ENCODE measurements at places on chromosomes 7 and 10. TPM values are rescaled to one million over a fixed set of nuclear protein-coding genes. Genes with fewer than 3 reads are reported as not detected.

TBL2 gene
- 26.5 TPM for total RNA-seq

PRPS1L1 gene
- total RNA-seq: not detected

NEBL gene
- 4.3 TPM for total RNA-seq

CTNNA3 gene
- total RNA-seq: 8.9 TPM

IFIT1 gene
- 17.9 TPM for total RNA-seq

STAM gene
- 28.6 TPM for total RNA-seq

PTF1A gene
- total RNA-seq: not detected

DNA sequence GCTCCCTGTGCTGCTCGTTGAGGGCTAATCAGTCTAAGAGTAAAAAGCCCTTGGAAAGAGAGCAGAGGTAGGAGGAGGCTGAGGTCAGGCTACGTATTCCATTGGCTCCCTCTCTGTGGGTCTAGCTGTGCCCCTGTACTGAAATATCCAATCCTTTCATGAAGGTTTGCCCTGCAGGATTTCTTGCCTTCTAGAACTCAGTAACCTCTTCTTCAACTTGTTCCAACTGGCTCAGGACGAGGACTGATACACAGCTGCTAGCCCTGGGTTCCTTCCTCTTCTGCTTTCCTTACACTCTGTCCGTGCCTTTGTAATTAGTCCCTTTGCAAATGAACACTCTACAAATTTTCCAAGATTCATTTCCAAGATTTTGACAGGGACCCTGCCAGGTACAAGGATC lies 560.5 kb downstream of the ACTR3B start:
- DNase-seq: no peak

DNA sequence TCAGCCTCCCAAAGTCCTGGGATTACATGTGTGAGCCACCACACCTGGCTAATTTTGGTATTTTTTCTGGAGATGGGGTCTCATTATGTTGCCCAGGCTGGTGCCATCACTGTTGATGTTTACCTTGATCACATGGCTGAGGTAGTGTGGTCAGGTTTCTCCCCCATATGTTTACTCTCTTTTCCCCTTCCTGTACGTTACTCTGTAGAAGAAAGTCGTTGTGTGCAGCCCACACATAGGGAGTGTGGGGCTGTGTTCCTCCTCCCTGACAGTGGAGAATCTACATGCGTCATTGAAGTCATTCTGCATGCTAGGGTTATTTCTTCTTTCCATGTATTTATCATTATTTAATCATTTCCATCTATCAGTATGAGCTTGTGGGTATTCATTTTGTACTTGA lies 16.3 kb upstream of the ORAI2 start:
- no peak for DNase-seq

GRCh38 chr7:78588393-78588792 lies 789.8 kb downstream of the PHTF2 start:
- no peak for DNase-seq

DNA sequence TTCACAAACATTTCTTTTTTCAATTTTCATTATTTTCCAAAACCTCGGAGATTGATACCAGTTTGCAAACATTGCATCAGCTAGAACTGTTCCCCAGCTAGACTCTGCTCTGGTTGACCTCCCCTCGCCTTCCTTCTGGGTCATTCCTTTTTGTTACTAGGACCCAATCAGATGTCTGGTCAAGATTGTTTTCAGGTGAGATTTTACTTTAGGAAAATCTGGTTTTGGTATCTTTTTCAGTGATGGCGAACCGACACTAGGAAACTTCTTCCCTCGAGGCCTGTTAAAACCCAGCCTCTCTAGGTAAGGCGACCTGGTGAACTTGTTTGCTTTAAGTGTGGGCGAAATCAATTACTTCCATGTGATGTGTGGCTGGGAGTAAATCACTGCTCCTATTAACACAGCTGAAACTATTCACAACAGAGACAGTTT lies 8.4 kb downstream of the PROSER2 start:
- no peak for DNase-seq

- DNase-seq: no peak
Measured at GRCh38 chr10:84837877-84838276, 509.5 kb downstream of the CCSER2 start.

- no peak for DNase-seq
Measured at GRCh38 chr7:10824154-10824553, 149.5 kb upstream of the PHF14 start.

- no peak for DNase-seq
Measured at GRCh38 chr7:27677912-27678612, 15.4 kb upstream of the HIBADH start.

- no peak for DNase-seq
Measured at GRCh38 chr10:122117475-122117874, 128.5 kb downstream of the TACC2 start.

- no peak for DNase-seq
Measured at GRCh38 chr7:6117533-6117932, 86.4 kb downstream of the ANKRD61 start.

DNA sequence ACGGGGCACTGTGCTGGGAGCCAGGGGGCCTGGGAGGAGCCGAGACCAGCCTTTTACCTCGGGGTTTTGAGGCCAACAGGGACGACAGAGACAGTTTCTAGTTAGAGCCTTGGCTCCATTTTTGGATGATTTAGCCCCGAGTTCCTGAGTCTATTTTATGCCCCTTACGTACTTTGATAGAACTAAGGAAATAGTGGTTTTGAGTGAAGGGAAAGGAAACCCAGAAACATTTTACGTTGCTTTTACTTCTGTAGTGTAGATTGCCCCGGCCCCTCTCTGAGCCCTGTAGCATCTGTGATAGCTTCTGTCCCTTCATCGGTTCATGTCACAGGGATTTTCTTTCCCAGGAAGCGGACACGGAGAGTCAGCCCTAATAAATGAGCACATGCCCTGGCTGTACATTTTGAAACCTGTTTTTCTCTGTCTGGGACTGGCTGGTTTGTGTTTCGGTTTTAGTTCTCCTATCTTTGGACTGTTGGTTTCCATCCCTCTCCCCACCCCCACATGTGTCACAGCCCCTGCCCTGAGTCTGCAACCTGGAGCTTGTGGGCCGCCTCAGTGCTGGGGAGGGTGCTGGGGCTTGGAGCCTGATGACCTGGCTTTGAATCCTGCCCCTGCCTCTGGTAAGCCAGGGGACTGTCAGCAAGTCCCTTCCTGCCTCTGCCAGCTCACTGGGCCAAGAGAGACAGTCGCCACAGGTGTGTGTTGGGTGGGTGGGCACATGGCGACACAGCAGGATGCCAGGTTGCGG lies 6.9 kb upstream of the ORAI2 start:
- DNase-seq: no peak

- no peak for DNase-seq
Measured at GRCh38 chr7:138882249-138882648, 84.3 kb upstream of the ATP6V0A4 start.

- DNase-seq: no peak
Measured at GRCh38 chr7:135753616-135754413, 5.2 kb upstream of the FAM180A start.

DNA sequence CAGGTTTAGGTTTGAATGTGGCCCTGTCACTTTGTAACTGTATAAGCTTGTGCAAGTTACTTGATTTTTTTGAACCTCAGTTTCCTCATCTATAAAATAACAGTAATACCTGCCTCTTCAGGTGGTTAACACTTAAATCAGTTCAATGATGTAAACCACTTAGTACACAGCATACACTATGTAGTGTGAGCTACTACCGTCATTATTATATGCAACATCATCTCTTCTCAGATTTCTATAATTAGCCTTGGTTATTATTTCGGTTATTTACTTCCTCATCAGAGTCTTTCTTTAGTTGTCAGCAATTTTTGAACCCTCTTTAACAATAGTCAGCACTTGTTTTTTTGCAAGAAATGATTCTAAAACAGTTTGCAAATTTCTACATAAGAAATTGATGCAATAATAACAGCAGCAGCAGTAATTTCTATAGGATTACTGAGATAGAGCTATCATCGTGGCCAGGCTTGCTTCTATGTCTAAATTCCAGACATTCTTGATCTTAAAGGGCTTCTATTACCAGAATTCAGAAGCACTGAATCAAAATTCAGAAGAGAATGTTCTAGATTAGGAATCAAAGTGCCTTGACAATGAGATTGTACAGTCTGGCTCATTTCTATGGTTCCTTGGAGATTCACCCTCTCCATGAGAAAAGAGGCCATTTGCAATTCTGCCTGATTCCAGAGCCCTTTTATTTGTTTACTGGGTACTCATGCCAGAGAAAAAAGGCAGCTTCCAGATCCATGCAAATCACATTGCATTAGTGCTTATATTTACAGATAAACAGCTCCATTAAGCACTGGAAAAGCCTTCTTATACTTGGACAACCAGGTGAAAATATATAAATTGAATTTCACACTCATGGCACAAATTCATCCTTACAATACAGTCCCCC lies 25.0 kb upstream of the WDR11 start:
- DNase-seq: no peak

- DNase-seq: no peak
Measured at GRCh38 chr10:95276367-95277200, 14.2 kb downstream of the PDLIM1 start.

All from aorta (tissue), 5 donors.